ENCODE measurements at places on chromosomes 4 and X.

DNA sequence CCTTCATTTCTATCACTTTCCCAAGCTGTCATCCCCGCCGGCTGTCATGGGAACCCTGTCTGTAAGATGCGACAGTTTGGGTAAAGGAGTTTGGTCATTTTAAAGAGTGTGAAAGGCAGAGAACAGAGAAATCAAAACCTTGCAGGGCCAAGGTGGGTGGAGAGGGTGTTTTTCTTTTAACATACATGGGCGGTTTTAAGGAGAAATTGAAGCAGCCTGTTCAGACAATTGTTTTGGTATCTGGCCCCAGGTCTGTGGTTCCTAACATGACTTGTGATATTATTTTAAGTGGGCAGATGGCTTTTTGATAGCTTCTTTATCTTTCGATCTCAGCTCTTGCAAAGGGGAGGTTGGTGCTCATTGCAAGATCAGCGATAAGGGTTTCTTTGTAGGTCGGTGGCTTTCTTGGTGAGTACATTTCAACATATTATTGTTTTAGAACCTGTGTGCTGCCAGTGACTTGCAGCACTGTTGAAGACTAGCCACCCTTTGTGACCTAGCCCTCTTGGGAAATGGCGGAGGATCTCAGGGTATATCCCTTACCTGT is 3.7 kb downstream of the PPP1R3F start:
- no peak for DNase-seq

DNA sequence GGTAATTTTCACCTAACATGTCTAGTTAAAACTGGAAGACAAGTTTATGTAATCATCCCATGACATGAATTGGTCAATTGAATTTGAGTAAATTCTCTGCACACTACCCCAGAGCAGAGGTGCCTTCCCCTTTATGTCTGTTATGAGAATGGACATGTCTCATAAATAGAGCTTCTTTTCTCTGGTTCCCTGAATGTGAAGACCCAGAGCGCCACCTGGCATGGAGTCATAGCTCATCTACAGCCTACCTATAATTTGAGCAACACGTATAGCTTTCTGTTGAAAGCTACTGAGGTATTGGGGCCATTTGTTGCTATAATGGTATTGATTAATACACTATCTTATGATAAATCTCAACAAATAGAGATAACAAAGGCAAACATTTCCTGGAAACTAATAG is 626.5 kb upstream of the GALNTL6 start:
- no peak for DNase-seq

DNA sequence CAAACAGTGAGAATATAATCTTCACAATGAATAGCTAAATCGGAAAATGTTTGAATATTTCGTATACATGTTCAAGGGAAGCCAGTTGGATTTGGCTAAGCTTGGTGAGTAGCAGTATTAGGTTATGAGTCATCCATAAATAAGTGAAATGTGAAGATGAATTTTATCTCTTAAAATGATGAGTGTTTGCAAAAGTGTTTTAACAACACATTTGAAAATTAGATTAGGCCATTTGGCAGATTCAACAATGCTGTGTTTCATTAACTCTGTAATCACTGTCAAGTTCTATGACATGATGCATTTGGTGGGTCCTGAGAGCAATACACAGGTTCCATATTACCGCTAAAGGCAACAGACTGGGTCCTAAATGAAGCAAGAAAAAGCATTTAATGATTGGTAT is 301.9 kb upstream of the PRPS2 start:
- DNase-seq: no peak

- no peak for DNase-seq
Observed at GRCh38 chrX:53281321-53281822, at the start of gene IQSEC2. IQSEC2 (minus strand) TSS chrX:53281584.

DNA sequence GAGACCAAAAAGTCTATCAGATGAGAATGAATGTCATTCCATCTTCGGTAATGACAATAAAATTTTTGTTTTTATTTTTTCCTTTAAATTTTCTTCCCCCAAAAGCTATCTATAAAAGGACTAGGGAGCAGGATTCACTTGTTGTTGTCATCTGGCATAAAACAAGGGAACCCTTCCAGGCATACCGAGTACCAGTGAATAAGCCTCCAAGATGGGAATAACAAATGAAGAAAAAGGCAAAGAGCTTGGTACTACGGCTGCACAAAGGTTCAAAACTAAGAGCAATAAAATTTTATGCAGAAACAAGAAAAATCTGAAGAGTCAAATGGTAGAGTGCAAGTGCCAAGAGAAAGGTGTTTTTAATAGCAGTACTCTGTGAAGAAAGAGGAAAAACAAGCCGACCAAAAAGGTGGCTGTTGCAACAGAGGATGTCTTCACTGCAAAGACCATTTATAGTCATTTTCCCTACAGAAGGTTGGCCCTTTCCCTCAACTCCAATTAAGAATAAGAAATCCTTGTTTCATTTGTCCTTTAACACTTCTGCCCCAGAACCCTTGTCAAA is 25.8 kb downstream of the PPP3CA start:
- DNase-seq: no peak

GRCh38 chr4:174217273-174218126 is 66.0 kb downstream of the FBXO8 start:
- no peak for DNase-seq

DNA sequence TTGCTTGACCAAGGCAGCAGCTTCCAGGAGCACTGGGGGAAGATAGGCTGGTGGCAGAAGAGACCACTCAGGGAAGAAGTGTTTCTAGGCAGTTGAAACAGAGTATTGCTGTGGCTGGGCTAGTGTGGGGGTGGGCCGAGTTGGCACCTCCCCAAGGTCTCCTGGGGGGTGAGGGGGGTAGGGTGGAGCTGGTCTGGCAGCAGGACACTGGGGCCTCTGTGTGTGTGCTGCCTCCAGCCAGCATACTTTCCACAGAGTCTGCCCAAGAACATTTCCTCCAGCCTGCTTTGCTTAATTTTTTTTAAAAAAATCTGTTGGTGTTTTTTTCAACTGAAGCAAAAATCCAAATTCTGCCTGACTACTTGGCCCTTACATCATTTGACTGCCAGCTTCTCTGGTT is 4.0 kb downstream of the ITIH6 start:
- no peak for DNase-seq

- no peak for DNase-seq
Observed at GRCh38 chr4:182155806-182156205, 87.4 kb upstream of the TENM3 start.

DNA sequence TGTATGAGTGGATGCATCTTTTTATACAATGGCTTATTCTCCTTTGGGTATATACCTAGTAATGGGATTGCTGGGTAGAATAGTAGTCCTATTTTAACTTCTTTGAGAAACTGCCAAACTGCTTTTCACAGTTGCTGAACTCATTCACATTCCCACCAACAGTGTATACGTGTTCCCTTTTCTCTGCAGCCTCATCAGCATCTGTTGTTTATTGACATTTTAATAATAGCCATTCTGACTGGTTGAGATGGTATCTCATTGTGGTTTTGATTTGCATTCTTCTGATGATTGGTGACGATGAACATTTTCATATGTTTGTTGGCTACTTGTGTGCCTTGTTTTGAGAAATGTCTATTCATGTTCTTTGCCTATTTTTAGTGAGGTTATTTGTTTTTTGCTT is 687.0 kb upstream of the EPHA5 start:
- no peak for DNase-seq

DNA sequence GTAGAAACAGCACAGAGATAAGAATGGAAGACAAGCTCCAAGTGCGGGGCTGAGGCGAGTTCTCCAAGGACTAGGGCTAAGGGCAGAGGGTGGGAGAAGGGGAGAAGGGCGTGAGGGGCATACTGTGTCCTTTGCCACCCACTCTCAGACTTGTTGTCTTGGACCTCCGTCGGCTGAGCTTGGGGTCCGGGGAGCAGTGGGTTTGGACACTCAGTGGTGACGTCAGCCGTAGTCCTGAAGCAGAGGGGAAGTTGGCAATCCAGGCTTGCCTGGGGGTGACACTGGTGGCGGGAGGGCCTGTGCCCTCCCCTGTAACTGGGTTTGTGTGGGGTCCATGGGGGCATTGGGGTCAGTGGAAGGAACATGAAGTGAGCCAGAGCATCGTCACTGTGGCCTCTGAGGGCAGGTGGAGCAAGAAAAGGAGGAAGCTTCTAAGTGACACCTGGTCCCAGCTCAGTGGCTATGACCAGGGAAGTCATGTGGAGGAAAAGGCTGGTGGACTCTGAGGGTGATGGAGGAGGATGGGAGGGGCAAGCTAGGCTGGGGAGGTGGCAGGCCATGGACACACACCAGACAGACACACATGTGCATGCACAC is 17.6 kb downstream of the CD99 start:
- DNase-seq: no peak

- no peak for DNase-seq
Observed at GRCh38 chr4:26762650-26763049, 98.0 kb upstream of the STIM2 start.

- no peak for DNase-seq
Observed at GRCh38 chrX:85243155-85243554, 424 bp downstream of the SATL1 start.

DNA sequence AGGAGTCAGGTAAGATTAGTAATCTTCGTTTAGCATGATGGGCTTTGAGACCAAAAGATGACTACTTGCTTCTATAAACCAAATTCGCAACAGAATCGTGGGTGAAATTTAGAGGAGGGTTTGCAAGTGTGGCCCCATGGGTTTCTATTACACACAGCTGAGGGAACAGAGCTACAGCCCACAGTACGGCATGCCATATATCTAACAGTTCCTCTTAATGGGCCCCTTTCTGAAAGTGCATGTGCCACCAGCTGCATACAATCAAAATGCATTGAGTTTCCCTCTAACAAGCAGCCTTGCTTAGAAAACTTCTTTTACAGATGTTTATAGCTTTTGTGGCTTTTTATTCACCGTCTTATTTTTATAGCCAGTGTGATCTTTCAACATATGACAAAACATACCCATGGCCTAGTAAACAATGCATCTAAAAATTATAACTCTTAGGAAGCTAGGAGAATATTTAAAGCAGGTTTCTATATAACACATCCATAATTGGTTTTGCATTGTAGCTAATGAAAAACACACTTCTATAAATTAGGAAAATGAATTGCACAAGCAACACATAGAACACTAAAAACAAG is 202.1 kb downstream of the PRDM5 start:
- no peak for DNase-seq

- no peak for DNase-seq
Observed at GRCh38 chrX:101659601-101660063, at the start of gene ARMCX2. ARMCX2 (minus strand) TSS chrX:101659850; CDS start chrX:101657588, 2,262 bp downstream.

GRCh38 chr4:15182600-15183220 is 180.4 kb downstream of the CPEB2 start:
- no peak for DNase-seq

DNA sequence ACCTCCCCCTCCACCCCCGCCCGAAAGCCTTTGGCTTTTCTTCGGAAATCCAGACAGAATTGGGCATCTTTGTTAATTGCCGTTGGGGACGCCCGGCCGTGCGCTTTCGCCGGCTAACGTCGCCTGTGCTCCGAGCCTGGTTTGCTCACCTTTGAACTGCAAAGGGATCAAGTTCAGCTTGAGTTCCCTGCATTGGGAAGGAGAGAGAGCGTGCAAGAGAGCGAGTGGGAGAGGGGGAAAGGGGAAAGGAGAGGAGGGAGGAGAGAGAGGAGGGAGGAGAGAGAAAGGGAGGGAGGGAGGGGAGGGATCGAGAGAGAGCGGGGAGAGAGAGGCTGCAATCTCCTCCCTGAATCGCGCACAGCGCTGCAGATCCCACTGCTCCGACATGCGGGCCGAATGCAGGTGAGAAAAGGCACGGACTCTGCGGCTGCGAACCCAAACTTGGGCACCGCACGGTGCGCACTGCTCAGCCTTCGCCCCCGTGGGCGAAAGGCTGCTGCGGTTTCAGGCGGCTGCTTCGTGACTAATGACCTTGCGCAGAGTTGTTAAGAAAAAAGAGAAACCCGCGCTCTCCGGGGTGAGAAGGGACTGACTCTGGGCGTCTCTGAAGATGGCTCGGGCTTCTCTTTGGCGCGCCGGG is at the start of gene PCDH7:
PCDH7 (plus strand) TSS at position 349 of the 640 bp plus-strand sequence. CDS start 1,054 bp downstream, outside the sequence.
- DNase-seq: peak; percentile 63

GRCh38 chr4:109411964-109412363 is 21.7 kb upstream of the SEC24B start:
- no peak for DNase-seq

GRCh38 chrX:2670978-2671377 is 20.1 kb upstream of the CD99 start:
- DNase-seq: no peak

GRCh38 chr4:36249610-36250009 is 5.3 kb upstream of the ARAP2 start:
- DNase-seq: no peak

- no peak for DNase-seq
Observed at GRCh38 chr4:180434131-180434895, 1808.9 kb upstream of the TENM3 start.

- DNase-seq: no peak
Observed at GRCh38 chr4:133130171-133130570, 18.9 kb upstream of the PCDH10 start.

DNA sequence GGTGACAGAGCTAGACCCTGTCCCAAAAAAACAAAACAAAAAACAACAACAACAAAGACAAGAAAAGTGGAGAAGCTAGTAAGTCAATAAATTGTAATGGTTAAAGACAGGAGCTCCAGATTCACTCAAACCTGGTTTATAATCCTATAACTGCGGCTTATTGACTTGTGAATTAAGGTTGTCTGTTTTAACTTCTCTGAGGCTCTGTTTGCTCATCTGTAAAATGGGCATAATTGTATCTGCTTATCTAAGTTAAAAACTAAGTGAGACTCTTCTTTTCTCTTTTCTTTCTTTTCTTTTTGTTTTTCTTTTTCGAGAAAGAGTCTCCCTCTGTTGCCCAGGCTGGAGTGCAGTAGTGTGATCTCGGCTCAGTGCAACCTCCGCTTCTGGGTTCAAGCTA is 84.9 kb downstream of the SOWAHB start:
- DNase-seq: no peak

DNA sequence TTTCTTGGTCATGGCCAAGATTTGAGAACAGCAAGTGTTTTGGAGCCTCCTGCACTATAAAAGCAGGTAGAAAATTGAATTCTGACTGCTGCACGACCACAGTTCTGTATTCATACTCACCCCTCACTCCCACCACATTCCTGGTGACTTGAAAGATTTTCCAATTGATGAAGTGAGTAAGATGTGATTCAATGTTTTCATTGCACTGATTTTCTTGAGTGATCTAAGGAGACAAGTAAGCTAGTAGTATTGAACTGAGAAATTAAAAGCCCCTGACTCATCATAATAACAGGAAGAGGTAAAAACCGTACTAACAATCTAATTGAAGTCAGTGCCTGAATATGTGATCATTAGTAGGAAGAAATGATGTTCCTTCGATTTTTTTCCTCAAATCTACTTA is 6.1 kb upstream of the SEC24D start:
- DNase-seq: no peak

Measured in HuH-7.5 (cell line).